GM06990 (cell line): ENCODE measurements at places on chromosomes 7 and 10.
A peak's percentile ranks its signal among the peaks of the same experiment; 100 is the strongest.

DNA sequence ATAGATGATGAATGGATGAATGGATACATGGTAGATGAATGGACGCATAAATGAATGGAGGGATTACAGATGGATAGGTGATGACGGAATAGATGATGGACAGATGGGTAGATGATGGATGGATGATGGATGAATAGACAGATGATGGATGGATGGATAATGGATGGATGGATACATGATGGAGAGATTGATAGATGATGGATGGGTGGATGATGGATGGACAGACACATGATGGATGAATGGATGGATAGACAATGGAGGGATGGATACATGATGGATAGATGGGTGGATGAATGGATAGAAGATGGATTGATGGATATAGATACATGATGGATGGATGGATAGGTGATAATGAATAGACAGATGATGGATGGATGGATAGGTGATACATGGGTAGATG, 8.8 kb upstream of the PDGFA start:
- DNase-seq: no peak

DNA sequence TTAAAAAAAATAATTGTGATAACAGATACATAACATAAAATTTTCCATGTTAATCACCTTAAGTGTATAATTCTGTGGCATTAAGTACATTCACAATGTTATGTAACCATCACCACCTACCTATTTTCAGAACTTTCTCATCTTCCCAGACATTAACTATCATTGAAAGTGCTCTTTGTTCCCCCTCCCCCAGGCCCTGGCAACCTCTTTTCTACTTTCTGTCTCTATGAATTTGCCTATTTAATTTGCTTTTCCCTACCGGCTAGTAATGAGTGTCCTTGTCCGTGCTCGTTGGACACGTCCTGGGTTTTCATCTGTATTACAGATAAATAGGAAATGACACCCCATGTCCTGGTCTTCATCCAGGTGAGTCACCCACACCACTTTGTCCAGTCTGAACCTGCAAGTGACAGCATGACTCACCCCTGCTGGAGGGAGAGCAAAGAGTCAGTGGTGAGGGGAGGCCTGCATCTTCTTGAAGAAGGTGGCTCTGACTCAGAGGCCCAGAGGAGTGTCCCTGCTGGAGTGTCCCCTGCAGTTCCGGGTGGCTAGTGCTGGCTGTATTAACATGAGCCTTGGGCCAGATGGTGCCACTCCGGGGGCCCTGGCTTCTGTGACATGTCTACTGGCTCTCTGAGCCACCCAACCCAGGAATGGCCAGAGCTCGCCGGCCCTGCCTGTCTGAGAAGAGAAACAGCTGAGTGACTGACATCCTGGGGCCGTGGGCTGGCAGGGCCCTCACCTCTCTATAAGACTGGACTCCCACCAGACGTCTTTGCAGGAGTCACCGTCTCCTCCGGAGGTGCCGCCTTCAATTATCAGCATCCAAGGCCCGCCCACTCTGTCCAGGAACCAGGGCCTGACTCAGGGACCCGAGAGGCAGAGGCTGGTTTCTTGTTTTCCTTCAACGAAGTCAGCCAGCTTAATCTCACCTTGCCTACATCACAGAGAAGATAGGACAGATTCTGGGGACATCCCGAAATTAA, 503.2 kb upstream of the MKI67 start:
- no peak for DNase-seq

DNA sequence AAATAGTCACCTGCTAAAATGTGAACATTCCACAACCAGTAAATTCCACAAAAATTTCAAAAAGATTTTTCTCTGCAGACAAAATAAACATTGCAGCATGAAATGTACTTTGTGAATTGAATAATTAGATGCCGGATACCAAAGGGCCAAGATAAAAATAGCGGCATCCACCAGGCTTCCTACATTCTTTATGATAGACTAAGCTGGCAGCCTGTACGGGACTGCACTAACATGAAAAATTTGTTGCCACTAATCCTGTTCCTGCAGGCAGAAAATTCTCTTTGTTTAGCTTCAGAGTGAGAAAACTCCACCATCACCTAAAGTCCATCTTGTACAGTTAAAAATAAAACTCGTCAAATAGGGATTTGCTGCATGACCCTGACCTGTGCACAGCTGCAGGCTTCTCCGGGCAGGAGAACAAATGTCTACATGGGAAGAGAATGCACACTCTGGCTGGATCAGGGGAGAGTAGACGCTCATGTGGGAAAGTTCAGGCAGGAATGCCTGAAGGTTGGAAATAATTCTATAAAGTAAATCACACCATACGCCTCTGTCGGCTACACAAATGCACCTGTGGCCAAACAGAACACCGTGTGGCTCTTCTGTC, 15.6 kb upstream of the ADO start:
- no peak for DNase-seq

- DNase-seq: no peak
Observed at GRCh38 chr10:12165999-12166775, 29.5 kb downstream of the NUDT5 start.

DNA sequence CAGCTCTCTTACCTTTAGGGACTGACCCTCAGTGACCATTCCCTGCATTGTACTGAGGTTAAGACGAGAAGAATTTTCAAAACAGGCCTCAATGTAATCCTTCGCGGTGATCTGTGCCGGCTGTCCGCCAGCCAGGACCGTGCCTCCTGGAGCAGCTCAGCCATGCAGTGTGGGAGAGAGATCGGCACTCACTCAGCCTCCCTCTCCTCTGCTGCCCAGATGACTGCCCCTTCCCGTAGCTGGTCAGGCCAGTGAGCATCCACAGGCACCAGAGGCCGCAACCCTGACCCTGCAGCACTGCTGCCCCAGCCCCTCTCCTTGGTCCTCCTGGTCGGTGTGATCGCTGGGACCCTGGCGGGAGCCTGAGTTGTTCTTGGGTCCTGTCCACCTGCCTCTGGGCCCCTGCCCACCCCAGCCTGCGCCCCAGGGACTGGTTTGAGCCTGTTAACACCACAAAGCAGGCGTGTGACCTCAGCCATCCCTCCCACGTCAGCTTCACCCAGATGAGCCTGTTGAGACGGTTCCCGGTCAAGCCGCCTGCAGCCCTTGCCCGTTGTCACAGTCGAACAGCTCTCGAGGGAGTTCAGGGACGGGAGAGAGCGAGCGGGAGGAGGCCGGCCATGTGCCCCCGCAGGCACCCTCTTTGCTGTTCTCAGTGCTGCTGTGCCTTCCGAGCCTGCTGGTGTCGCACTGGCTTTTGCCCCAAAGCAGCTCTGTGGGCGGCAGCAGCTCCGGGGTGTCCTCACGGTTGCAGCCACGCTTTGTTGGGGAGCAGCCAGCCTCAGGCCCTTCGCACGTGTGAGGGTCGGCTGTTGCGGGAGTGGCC, 37.2 kb downstream of the NKX6-2 start:
- DNase-seq: no peak

DNA sequence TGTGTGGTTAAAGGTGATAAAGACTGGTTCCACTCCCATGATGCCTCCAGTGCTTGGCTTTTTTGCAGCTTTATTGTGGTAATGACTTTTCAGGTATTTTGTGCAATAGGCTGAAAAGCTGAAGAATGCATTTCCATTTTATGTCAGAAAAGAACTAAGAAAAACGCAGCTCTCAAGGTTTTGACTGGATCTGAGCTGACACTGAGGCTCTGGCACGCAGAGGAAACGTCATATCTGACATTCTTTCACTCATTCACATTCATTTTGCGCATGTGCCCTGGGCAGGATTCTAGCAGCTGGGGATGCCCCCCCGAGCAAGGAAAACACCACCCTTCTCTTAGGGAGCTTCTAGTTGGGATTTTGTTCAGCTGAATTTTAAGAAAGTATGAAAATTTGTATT, 408.5 kb upstream of the MKI67 start:
- DNase-seq: no peak

- no peak for DNase-seq
Observed at GRCh38 chr10:121999301-121999700, 10.3 kb downstream of the TACC2 start.

DNA sequence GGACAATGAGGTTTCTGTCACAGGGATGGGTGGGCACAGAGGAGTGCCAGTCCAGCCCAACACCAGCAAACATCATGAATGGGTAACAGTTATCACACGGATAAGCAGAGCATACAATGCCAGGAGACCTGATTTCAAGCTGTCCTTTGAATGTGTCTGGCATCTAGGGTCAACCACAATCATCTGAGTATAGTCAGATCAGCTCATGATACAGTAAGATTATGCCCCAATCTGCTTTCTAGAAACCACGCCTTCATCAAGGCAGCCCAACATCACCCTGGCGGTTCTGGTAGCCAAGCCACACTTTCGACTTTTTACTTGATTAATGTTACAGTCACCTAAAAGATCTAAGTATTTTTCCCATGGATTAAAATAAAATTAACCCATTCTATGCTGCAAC, 10.5 kb downstream of the FAM171A1 start:
- DNase-seq: no peak

- no peak for DNase-seq
Observed at GRCh38 chr10:18260310-18260922, 120.2 kb downstream of the CACNB2 start.

DNA sequence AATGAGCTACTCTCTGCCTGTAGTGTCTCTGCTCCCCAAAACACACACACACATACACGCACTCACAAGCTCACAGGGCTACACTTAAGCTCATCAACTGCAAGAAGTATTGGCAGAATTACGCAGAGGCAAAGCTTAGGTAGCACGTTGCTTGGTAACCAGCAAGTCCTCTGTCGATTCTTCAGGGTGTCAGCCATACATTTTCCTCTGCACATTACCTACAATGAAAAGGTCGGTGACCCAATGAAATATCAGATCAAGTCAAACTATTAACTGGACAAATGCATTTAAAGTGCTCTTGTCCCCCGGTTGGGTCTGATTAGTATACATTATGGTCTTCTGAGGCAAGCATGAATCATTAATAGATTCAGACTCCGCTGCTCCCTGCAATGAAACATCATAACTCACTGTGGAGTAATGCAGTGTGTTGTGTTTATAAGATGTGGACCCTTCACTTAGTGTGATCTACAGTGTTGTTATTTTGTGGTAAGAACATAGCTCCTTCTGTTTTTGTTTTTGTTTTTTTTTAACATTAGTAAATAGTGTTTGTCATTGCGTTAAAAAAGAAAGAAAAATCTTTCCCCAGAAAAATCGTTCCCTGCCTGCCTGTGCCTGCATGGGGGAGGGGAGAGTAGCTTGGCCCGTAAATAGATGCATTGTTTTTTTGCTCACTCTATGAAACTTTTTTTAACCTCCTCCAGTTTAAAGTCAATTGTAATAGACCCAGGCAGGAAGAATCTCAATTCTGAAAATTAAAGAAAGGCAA, 325.5 kb downstream of the SFMBT2 start:
- no peak for DNase-seq

- DNase-seq: peak; percentile 17
Observed at GRCh38 chr7:78020136-78020873, 221.7 kb downstream of the PHTF2 start.

GRCh38 chr10:112588225-112588990, 141.4 kb downstream of the VTI1A start:
- no peak for DNase-seq

GRCh38 chr7:121061677-121062582, 73.4 kb downstream of the CPED1 start:
- no peak for DNase-seq

- no peak for DNase-seq
Observed at GRCh38 chr7:79320741-79321473, 132.6 kb downstream of the MAGI2 start.

GRCh38 chr10:53003094-53003493, 230.5 kb upstream of the MBL2 start:
- DNase-seq: no peak

GRCh38 chr10:2777666-2778355, 289.5 kb upstream of the PFKP start:
- DNase-seq: no peak

DNA sequence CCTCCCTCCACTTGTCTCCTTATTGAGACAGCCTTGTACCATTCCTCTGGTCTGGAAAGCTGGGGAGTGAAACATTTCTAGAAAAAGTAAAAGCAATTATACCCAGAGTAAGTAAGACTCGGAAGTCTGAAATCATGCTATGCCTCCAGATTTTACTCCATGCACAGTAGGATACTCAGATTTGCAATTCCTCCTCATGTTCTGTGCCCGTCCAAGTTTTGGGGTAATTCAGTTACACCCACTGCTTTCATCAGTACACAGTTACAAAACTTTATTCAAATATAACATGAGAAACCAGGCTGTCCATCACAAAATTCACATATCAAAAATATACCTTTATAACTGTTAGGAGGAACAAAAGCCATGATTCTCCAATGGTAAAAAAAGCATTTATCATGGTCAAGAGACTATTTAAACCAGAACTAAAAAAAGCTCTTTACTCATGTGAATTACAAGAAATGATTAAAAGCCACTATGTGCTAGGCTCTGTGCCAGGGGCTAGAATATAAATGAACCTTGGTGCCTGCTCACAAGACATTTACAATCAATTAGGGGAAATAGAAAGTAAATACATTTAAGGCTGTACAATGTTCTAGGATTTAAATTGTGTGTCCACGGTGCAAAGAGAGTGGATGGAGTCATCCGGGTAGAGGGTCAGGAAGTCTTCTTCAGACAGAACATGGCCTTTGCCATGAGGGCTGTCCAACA, 320.2 kb downstream of the ELMO1 start:
- DNase-seq: no peak

DNA sequence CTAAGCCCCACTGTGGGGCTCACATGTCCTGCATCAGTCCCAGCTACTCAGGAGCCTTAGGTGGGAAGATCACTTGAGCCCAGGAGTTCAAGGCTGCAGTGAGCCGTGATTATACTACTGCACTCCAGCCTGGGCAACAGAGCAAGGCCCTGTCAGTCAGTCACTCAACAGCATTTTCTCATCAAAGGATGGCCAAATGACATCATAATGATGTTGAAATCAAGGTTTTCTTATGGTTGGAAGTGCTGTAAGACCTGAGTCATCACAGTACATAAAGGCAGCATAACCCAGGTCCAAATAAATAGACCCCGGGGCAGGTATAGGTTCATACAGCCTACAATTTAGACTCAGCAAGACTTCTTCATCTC, 341.1 kb downstream of the PARD3 start:
- DNase-seq: no peak

- no peak for DNase-seq
Observed at GRCh38 chr10:5376450-5376849, 11.7 kb downstream of the UCN3 start.

- no peak for DNase-seq
Observed at GRCh38 chr7:138924501-138925225, 56.5 kb downstream of the KIAA1549 start.

DNA sequence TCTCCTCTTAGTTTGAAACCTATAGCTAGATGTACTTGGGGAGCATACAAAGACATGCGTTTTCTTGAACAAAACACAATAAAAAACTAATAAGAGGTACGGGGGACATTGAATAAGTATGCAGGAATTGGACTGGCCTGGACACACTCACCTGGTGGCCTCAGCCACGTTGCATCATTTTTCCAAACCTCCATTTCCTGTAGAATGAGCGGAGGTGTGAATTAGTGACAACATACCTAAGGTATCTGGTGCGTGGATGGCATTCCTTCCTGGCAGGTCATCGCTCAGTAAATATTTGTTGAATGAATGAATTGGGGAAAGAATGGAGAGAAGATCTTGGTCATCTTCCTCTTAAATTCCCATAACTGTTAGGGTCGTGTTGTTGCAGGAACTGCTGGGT, 103.2 kb upstream of the CTBP2 start:
- no peak for DNase-seq
